ENCODE measurements at places on chromosomes 1 and 21. TPM values are rescaled to one million over a fixed set of nuclear protein-coding genes. Genes with fewer than 3 reads are reported as not detected.

- DNase-seq: no peak
- no peak overlapping the region for H3K27ac ChIP-seq
- H3K36me3 ChIP-seq: no peaks in the 10 kb centered on the region
- no peaks in the 10 kb centered on the region for H3K4me1 ChIP-seq
- no peaks in the 10 kb centered on the region for H3K27me3 ChIP-seq
- H3K4me3 ChIP-seq: no peak overlapping the region
Measured at GRCh38 chr1:117565076-117565556, 40.7 kb upstream of the TENT5C start.

DNA sequence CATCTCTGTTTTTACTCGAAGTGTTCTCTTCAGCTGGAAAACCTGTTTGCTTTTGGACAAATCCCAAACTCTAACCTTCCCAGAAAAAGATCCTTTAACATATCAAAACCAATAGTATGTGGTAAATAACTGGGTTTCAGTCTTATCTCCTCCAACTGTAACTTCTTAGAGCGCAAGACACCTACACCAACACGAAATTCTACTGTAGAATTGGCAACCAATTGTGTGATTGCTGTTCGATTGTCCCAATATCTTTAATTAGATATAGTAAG lies 5.8 kb upstream of the MPZL1 start:
- DNase-seq: no peak
- no peaks in the 10 kb centered on the region for H3K36me3 ChIP-seq
- peak overlapping the region; percentile 85 for H3K27ac ChIP-seq
- peak overlapping the region; percentile 29 for H3K4me3 ChIP-seq
- no peaks in the 10 kb centered on the region for H3K27me3 ChIP-seq

KCNE2 gene
- not detected for polyA plus RNA-seq

GRCh38 chr1:242651817-242652216 lies 127.3 kb upstream of the PLD5 start:
- no peak overlapping the region for H3K4me3 ChIP-seq
- no peaks in the 10 kb centered on the region for H3K4me1 ChIP-seq
- no peak overlapping the region for H3K27ac ChIP-seq

DNA sequence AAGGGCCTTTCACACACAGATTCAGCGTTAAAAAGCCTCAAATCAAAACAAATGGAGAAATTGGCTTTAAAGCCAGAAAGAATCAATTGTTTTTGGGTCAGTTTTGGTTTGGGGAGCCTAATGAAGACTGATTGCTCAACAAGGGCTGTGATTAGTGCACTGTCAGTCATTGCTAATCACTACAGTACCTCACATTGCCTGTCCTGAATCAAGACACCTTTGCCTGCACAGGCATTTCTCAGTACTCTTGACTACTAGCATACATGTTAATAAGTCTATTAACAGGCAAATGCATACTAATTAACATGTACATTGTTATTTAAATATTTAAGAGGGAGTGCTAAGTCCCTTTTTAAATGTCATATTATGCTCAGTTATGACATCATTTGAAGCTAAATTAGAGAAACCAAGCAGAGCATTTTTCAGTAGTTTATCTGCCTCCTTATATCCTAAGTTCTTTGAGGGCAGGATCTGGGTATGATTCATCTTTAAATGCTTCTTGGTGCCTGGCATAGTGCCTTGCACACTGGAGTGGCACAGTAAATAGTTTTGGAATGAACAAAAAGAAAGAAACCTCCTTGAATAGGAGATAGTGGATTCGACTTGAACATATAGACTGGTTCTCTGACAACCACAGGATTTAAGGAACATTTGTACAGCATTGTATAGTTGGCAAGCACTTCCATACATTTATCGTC lies 25.8 kb upstream of the CCN1 start:
- no peak overlapping the region for H3K4me3 ChIP-seq
- H3K36me3 ChIP-seq: no peaks in the 10 kb centered on the region
- H3K27me3 ChIP-seq: no peaks in the 10 kb centered on the region
- no peak for DNase-seq

DNA sequence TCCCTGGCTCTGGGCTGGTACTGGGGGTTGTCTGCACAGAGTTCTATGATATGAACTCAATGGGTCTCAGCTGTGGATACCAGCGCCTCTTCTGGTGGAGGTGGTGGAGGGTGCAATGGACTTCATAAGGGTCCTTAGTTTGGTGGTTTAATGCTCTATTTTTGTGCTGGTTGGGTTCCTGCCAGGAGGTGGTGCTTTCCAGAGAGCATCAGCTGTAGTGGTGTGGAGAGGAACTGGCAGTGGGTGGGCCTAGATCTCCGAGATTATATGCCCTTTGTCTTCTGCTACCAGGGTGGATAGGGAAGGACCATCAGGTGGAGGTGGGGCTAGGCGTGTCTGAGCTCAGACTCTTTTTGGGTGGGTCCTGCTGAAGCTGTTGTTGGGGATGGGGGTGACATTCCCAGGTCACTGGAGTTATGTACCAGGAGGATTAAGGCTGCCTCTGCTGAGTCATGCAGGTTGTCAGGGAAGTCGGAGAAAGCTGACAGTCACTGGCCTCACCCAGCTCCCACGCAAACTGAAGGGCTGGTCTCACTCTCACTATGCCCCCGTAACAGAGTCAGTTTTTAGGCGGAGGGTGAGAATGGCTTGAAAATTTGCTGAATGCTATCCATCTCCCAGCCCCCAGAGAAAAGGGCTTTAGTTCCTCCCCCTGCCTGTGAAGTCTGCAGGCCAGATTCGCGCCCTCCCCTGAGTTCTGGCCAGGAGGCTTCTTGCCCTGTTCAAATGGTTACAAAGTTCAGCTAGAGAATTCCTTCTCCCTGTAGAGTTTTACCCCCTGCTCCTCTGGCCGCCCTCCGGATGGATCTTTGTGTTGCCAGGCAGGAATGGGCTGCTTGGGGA lies 902.9 kb downstream of the LTN1 start:
- no peaks in the 10 kb centered on the region for H3K4me1 ChIP-seq
- no peak overlapping the region for H3K4me3 ChIP-seq
- H3K36me3 ChIP-seq: no peaks in the 10 kb centered on the region

DMRTA2 gene
- 0.01 TPM for polyA plus RNA-seq

- H3K36me3 ChIP-seq: peaks cover 10% of the 10 kb centered on the region
- no peak for DNase-seq
- H3K4me1 ChIP-seq: peaks cover 13% of the 10 kb centered on the region
- peak within 1 kb of the TSS; percentile 98 for H3K4me3 ChIP-seq
- H3K27ac ChIP-seq: peak within 1 kb of the TSS; percentile 76
Measured at GRCh38 chr1:153977250-153978240, at the start of gene JTB. Gene JTB, minus strand, starts transcription at chr1:153977674. Its CDS starts 422 bp downstream, at chr1:153977252.

KCNC4 gene
- 2.2 TPM for polyA plus RNA-seq

- no peak overlapping the region for H3K27ac ChIP-seq
- H3K36me3 ChIP-seq: no peaks in the 10 kb centered on the region
- H3K4me1 ChIP-seq: no peaks in the 10 kb centered on the region
- DNase-seq: no peak
Measured at GRCh38 chr1:38929054-38929453, 12.6 kb downstream of the RHBDL2 start.

- H3K36me3 ChIP-seq: no peaks in the 10 kb centered on the region
- H3K4me3 ChIP-seq: no peak overlapping the region
- H3K27ac ChIP-seq: peak overlapping the region; percentile 17
- H3K4me1 ChIP-seq: peaks cover 39% of the 10 kb centered on the region
- H3K27me3 ChIP-seq: no peaks in the 10 kb centered on the region
Measured at GRCh38 chr1:100051401-100051800, 81.3 kb downstream of the SASS6 start.

- no peaks in the 10 kb centered on the region for H3K27me3 ChIP-seq
- no peak overlapping the region for H3K4me3 ChIP-seq
- DNase-seq: no peak
- no peaks in the 10 kb centered on the region for H3K4me1 ChIP-seq
- H3K27ac ChIP-seq: no peak overlapping the region
- H3K36me3 ChIP-seq: no peaks in the 10 kb centered on the region
Measured at GRCh38 chr1:172616636-172617035, 42.3 kb upstream of the FASLG start.

GRCh38 chr1:54406339-54407153 lies at the start of gene SSBP3:
Gene SSBP3, minus strand, starts transcription at chr1:54406394.
- H3K4me1 ChIP-seq: peaks cover 40% of the 10 kb centered on the region
- peaks cover 4% of the 10 kb centered on the region for H3K36me3 ChIP-seq
- H3K4me3 ChIP-seq: peak within 1 kb of the TSS; percentile 86
- no peaks in the 10 kb centered on the region for H3K27me3 ChIP-seq

All from keratinocyte (primary cell).